ENCODE measurements at places on chromosomes 1 and 21.

DNA sequence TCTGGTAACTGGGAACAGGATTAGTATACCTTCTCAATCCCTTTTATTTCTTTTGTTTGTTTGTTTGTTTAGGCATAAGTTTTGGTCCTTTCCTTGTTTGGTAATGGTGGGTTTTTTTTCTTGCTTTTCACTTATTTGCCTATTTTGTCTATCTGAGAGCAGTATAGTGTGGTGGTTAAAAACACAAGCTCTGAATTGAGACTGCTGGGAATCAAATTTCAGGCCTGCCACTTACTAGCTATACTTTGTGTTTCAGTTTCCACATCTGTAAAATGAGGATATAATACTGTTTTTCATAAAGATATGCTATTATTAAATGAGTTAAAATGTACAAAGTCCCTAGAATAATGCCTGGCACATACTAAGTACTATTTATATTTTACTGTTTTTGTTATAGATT is 81.6 kb upstream of the IVNS1ABP start:
- no peak for DNase-seq

GRCh38 chr1:53710584-53710983 is 28.4 kb downstream of the GLIS1 start:
- DNase-seq, result no peak

DNA sequence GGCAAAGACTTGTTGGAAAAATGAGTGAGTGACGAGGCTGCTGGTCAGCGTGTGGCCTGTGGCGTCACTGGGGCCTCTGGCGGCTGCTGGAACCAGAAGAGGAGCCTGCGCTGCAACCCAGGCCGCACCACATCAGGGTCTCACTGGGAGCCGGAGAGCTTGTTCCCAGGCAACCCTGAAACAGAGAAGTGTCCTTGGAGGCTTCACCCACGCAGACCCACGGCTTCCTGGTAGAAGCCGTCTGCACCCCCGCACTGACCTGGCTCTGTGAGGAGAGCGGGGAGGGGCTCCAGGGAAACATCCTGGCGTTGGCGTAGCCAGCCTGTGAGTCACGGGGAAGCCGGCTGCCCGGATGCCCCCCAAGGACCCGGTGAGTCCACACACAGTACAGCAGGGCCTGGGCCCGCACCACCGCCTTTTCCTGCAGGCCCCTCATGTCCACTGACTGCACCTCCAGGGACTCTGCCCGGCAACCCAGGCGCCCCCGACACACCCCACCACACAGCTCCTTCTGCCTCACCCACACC is 57.4 kb downstream of the COL6A1 start:
- DNase-seq, result no peak

DNA sequence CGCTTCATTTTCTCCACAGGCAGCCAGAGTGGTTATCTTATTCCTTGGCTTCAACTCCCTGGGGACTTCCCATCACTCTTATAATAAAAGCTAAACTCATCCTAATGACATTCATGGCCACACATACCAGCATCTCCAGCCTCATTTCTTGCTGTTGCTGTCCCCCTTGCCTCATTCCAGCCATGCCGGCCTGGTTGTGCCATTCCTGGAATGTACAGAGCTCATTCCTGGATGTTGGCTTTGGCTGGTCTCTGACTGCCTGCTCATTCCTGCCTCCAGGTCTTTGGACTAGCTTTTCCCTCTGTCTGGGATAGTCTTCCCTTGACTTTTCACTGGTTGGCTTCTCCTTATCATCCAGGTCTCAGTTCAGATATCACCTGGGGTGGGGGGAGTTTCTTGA is 2.4 kb upstream of the PEF1 start:
- no peak for DNase-seq

DNA sequence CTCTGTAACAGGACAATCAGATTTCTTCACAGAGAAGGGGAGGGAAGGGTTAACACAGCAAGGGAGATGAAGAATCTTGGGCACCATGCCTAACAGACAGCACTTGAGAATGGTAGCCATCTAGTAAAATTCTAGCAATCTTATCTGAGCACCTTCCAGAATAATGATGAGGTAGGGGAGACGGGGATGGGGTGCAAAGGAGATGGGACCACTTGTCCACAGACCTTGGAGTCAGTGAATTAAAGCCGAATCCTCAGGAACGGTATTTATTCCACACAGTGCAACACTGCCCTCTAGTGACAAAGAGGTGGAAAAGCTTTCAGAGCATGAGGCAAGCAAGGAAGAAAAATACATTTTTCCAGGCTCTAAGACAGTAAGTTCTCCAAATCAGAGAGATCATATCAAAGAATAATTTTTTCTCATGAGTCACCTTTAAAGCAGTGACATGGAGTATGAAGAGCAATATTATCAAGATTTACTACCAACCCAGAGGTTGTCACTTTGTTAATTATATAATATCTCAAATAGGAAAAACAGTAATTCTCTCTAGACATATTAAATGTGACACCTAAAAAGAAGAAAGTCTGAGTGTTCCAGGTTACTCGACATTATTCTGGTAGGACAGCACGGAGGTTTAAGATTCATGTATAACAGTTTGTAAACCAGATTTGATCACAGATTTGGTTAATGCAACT is 43.3 kb upstream of the LPAR3 start:
- DNase-seq, result no peak

DNA sequence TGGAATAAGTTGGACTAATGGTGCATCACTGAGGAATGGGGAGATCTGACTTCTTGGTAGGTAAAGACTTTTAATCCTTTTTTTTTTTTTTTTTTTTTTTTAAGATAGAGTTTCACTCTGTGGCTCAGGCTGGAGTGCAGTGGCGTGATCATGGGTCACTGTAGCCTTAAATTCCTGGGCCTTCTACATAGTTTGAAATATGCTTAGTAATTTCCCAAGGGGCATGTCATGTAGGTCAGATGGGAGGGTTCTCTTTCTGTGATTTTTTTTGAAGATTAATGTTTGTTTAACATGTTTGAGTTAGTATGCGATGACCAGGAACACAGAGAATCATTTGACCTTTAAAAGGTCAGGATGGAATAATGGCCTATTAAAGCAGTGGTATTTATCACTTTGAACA is 129.1 kb downstream of the S1PR1 start:
- no peak for DNase-seq

DNA sequence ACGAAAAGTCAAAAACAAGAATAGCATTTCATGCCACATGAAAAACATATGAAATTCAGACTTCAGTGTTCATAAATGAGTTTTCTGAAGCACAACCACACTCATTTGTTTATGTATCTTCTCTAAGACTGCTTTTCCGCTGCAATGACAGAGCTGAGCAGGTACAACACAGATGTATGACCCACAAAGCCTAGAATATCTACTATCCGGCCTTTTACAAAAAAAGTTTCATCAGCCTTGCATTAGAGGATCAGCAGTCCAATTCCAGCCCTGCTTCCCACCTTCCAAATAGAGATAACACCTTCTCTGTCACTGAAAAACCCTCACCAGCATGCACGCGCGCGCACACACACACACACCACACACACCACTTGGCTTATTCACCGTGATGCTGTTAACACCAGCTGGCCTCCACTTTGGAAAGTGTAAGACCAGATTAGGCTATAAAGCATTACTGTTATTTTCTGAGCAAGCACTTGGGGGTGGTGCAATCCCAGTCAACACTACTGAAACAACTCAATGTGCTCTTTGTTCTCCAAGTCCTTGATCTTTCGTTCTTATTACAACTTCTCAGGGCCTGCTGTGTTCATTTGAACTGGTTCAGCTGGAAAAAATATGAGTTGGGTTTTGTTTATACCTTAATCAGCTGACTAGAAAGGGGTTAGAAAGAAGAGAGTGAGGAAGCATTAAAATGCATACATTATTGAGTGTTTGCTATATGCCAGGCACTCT is 90.0 kb downstream of the GLUL start:
- no peak for DNase-seq

GRCh38 chr21:45299026-45299863 is 11.6 kb upstream of the POFUT2 start:
- DNase-seq, result no peak

DNA sequence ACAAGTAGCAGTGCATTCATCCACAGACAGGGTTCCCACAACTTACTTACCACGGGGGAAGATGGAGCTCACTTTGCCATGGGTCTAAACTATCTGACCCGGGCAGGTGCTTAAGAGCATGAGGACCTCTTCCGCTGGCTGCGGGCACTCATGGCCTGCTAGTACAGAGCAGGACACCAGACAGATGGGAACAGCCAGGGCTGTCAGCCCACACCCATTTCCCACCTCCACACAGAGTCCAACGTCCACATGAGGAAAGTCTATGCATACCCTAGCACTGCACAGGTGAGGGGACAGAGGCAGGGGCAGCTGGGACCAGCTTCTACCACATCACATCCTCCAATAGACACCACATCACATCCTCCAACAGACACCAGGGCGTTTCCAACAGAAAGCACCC is 35.8 kb upstream of the PRDM15 start:
- DNase-seq, result no peak

DNA sequence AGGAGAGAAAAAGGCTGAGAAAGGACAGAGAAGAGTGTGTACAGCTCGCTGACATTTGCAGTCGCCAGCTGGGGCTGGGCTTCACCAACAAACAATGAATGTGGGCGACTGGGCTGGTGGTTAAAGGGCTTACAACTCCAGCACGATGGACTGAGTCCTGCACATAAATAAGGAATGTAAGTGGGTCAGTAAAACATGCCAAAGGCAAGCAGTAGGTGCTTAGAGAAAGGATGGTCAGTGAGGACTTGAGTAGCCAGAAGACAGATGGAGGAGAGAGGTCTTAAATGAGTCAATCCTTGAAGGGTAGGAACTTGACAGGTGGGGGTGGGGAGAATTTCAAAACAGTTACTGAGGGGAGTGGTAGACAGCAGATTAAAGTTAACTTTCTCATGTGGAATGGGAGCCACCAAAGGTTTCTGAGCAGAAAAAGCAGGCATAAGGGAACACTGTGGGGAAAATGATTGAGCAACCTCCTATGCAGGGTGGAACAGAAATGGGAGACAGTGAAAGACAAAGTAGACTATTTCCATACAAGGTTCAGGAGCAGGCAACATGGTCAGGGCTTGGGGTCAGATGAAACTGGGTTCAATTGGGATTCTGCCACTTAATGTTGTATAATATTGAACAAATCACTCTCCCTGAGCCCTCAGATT is 37.4 kb downstream of the GADD45A start:
- DNase-seq, result no peak

DNA sequence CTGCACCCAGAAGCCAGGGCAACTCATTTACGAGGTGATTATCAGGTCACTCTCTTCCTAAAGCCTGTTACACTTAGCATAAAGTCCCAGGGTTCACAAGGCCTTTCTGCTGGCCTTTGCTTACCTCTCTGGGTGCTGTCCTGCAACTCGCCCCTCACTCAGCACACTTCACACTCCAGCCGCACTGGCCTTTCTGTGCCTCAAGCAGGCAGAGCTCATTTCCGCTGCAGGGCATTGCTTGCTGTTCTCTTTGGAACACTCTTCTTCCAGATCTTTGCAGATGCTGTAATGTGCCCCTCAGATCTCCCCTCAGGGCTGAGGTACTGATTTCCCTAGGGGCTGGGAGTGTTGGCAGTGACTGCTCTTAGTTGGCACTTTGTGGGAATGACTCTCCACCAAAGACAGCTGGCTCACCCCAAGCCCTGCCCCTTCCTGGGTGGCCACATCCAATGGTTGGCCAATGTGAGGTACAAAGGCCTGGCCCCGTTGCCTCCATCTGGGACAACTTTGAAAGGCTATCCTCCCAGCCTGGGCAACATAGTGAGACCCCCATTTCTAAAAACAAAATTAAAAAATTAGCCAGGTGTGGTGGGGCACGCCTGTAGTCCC is 50.8 kb upstream of the SSBP3 start:
- DNase-seq, result no peak

- DNase-seq, result no peak
Observed at GRCh38 chr1:246151796-246152434, 355.2 kb downstream of the SMYD3 start.

GRCh38 chr1:56414728-56415224 is 164.6 kb downstream of the PLPP3 start:
- no peak for DNase-seq

- DNase-seq, result no peak
Observed at GRCh38 chr21:33411949-33412430, 8.8 kb downstream of the IFNGR2 start.

- no peak for DNase-seq
Observed at GRCh38 chr1:227748496-227749182, 13.4 kb downstream of the SNAP47 start.

DNA sequence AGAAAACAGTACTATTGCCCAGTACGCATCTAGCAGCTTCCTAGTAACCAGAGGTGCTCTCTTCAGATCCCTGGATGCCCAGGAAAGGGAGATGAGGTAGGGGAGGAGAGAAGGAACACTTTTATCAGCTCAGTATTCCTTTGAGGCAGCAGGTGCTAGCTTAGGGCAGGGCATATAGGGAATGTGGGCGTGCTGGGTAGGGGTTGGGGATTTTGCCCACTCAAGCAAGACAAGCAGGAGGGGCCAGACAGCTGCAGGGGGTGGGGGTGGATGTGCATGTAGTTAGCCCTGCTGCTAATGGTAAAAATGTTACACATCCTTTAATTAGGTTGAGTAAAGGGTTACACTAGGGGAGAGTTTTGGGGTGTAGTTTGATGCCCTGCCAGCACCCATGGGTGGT is 18.1 kb upstream of the AVPR1B start:
- no peak for DNase-seq

DNA sequence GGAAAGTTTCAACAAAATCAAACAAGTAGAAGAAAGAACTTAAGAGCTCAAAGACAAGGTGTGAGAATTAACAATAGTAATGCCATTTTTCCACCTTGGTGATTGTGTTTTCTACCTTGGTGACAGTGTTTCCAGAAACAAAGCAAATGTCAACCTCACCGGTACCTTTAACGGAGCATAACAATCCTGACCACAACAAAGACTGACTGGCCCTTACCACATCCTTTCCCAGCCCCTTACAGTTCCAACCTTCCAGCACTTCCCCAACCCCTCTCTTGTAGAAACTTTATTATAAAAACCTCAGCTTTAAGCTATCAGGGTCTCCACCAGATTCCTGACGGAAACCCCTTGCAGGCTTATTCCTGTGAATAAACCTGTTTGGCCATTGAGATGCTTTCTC is 16.7 kb downstream of the STYXL2 start:
- DNase-seq, result no peak

- DNase-seq, result no peak
Observed at GRCh38 chr1:191904991-191905390, 253.3 kb upstream of the RGS18 start.

DNA sequence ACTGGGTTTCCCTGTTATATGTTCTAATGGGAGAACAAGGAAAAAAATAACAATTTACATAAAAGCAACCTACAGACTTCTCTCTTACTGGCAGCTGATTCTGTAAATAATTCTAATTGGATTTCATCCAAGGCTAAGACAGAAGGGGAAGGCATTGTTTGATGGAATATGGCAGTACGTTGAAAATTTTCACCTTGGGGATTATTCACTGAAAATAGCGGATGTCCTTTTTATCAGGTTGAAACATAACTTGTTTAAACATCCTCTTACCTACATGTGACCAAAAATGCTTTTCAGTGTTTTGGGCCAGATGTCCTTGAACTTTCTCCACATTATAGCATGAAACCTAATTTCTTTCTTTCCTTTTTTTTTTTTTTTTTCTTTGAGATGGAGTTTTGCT is 24.9 kb downstream of the TSNAX start:
- DNase-seq, result no peak

Data from D721Med (cell line).